Natural killer cell treated with Interleukin-12 subunit alpha and Interleukin-12 subunit beta and Interleukin-15 and Interleukin-18, amount 100 ng/mL, for 72 hours (primary cell): ENCODE measurements at places on chromosomes 11 and 22. TPM values are rescaled to one million over a fixed set of nuclear protein-coding genes. Genes with fewer than 3 reads are reported as not detected.

NADSYN1 gene
- total RNA-seq, result 129 TPM

DLG2 gene
- total RNA-seq, result 1.7 TPM

CD3E gene
- total RNA-seq, result 148 TPM

DNA sequence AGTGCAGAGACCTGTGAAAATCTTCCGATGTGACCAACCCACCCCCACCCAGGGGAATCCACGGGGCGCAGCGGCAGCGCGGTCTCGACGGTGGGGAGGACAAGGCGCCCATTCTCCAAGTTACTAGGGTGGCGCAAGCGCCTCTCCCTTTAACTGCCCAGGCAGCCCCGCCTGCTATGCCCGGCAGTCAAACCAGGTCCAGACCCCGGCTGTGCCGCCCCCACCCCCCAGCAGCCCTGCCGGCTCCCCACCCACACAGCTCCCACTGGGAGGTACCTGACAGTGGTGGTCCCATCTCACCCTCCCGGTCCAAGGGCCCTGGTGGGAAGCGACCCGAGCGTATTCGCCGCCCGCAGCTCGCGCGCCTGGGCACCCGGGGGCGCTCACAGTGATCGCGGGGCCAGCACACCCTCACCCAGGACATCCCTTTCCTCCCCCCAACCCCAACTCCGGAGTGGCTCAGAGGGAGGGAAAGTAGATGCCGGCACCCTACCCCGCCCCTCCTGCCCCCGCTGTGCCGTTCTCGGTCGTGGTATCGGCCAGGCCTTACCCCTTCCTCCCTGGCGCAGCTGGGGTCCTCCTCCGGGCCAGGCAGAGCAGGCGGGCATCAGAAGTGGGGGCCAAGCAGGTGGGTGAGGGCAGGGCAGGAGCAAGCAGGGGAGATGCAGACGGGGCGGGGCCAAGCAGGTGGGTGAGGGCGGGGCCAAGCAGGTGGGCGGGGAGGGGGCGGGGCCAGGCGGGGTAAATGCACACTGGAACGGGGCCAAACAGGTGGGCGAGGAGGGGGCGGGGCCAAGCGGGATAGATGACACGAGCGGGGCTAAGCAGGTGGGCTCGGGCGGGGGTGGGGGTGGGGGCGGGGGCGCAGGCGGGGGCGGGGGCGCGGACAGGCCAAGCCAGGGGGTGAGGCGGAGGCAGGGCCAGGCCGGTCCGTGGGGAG is at the start of gene TRPM5:
Gene TRPM5, minus strand, starts transcription at position 634 of the 940 bp plus-strand sequence. CDS start 21,478 bp downstream, outside the sequence.
- H3K4me3 ChIP-seq, result peak within 1 kb of the TSS; percentile 71
- H3K36me3 ChIP-seq, result no peaks in the 10 kb centered on the region
- peaks cover 14% of the 10 kb centered on the region for H3K27me3 ChIP-seq
- DNase-seq, result peak; percentile 63
- no peaks in the 10 kb centered on the region for H3K4me1 ChIP-seq

DNA sequence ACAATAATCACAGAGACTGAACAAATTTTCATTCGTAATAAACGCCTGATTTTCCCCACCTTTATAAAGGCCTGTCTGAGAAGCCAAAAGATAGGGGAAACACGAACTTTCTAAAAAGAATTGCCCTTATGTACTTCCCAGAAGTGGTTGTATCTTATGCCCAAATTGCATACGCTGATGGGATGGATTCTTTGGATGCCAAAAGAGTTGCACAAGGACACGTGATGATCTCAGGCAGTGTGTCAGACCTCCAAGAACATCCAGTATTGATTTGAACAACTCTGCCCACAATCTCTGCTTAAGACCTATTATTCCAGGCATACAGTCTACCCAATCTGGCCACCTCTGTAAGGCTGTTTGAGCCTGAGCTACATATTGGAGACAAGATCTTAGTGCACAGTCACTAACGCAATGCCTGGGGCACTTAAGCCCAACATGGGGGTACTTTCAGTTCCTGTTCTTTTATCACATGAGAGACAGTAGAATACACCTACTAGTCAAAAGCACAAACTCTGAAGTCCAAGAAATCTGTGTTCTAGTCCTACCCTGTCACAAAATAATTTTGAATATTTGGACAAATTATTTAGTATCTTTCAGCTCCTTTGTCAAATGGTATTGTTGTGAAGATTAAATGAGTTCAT is 38.9 kb downstream of the OR10A6 start:
- no peak overlapping the region for H3K4me3 ChIP-seq
- H3K27ac ChIP-seq, result no peak overlapping the region

DNA sequence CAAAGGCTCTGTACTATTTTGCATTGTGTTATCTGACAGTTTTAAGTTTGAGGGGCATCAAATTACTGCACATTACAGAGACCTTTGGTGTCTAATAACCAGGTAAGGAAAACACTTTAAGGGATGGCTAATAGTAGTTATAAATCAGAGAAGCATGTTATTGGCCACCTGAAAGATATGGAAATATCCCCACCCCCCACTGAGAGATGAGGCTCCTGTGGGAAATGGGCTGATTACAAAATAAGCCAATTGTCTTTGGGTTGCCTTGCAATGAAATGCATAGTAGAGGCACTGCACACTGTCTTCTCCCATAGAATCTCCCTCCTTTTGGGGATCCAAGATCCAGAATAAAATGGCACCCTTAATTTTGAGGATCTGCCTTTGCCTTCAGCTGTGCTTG is 91.0 kb downstream of the IGLL5 start:
- H3K27me3 ChIP-seq, result peaks cover 14% of the 10 kb centered on the region
- no peak overlapping the region for H3K4me3 ChIP-seq
- DNase-seq, result no peak
- no peak overlapping the region for H3K27ac ChIP-seq
- no peaks in the 10 kb centered on the region for H3K4me1 ChIP-seq

DNA sequence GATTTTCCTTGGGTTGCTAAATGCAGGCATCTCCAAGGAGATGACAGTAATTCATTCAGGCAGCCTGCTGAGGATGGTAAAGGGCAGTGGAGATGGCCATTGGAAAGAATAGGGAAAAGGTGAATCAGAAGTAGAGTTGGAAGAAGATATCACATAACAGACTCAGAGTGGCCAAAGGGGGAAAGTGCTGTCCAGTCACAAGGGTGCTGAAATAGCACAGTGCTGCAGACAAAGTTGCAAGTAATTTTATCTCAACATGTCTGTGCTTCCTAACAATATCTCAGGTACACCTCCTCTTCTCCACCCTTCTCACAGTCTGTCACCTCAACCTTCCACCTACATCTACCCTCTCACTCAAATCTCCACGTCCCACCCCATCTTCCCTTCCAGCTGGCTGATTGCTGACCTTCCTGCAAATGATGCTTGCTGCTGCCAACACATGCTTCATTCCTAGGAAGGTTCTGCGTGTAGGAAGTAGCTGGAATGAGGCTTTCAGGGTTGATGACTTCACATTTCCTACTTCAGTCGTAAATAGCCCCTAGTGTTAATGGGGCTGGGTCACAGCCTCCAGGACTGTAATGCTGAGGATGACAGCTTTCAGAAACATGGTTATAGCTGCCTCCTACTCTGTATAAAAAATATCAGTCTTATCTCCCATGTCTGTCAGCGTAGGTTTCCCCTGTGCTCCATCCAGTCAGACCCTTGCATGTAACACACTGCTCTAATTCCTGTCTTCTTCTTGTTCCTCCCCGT is 123.9 kb downstream of the CTNND1 start:
- H3K36me3 ChIP-seq, result no peaks in the 10 kb centered on the region
- no peaks in the 10 kb centered on the region for H3K4me1 ChIP-seq
- peaks cover 5% of the 10 kb centered on the region for H3K27me3 ChIP-seq
- no peak overlapping the region for H3K27ac ChIP-seq
- DNase-seq, result no peak

DNA sequence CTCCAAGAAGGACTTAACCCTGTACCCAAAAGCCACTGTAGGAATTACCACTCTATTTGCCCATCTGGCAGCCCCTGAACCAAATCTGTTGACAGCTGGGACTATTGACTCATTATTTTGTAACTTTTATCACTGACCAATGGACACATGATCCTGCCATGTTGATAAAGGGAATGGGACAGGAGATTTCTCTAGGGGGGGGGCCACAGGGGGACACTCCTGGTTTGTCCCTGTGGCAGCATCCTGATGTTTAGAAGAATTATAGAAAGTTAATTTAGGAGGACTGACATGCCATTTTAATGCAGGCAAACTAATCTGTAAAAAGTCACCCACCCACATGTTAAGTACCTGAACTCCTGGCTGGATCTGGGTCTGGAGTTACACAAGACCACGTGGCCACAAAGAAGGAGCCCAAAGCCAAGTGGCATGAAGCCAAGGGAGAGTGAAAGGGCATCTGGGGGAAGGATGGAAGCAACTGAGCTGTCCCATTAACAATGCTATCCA is 558.1 kb downstream of the ETS1 start:
- no peaks in the 10 kb centered on the region for H3K4me1 ChIP-seq
- no peak for DNase-seq
- H3K27me3 ChIP-seq, result peaks cover 17% of the 10 kb centered on the region
- no peak overlapping the region for H3K27ac ChIP-seq
- no peak overlapping the region for H3K4me3 ChIP-seq

- no peak overlapping the region for H3K4me3 ChIP-seq
- no peaks in the 10 kb centered on the region for H3K4me1 ChIP-seq
- no peaks in the 10 kb centered on the region for H3K27me3 ChIP-seq
- no peak overlapping the region for H3K27ac ChIP-seq
Measured at GRCh38 chr11:87739261-87739660, 436.0 kb downstream of the RAB38 start.

DNA sequence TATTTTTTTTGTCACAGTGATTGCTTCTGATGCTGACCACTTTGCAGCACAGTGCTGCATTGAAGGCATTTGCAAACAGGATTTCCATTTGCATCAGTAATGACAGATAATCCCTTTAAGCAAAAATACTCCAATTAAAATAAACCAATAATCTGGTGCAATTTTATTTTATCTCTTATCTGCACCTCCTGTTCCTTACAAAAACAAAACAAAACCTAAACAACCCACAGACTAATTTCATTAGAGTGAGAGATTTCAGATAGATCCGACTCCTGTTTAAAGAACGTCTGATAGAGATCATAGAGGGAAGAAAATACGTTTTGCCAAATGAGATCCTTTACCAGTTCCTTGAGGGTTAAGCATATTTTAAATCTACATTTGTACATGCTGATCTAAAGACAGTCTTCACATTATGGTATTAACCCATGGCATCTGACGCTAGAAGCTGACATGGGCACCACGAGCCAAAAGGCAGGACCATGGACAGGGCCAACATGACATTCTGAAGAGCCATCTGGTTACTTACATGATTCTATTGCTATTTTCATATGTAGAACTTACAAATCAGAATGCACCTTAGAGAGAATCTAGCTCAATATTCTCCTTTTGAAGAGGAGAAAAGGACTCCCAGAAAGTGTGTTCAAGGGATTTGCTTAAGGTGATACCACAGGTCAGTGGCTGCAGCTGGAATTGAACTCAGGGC is 286.2 kb upstream of the NARS2 start:
- no peaks in the 10 kb centered on the region for H3K36me3 ChIP-seq
- no peak overlapping the region for H3K27ac ChIP-seq
- H3K4me1 ChIP-seq, result no peaks in the 10 kb centered on the region
- H3K4me3 ChIP-seq, result no peak overlapping the region
- peaks cover 4% of the 10 kb centered on the region for H3K27me3 ChIP-seq
- no peak for DNase-seq
